Activated CD4-positive, CD25-positive, alpha-beta regulatory T cell treated with anti-CD3 and anti-CD28 coated beads, Interleukin-2, amount 50 U/mL, for 72 hours (primary cell): ENCODE measurements at places on chromosomes 11 and 22.
A peak's percentile ranks its signal among the peaks of the same experiment; 100 is the strongest.

- no peak for DNase-seq
Measured at GRCh38 chr22:44274918-44275630, 37.7 kb downstream of the SHISAL1 start.

DNA sequence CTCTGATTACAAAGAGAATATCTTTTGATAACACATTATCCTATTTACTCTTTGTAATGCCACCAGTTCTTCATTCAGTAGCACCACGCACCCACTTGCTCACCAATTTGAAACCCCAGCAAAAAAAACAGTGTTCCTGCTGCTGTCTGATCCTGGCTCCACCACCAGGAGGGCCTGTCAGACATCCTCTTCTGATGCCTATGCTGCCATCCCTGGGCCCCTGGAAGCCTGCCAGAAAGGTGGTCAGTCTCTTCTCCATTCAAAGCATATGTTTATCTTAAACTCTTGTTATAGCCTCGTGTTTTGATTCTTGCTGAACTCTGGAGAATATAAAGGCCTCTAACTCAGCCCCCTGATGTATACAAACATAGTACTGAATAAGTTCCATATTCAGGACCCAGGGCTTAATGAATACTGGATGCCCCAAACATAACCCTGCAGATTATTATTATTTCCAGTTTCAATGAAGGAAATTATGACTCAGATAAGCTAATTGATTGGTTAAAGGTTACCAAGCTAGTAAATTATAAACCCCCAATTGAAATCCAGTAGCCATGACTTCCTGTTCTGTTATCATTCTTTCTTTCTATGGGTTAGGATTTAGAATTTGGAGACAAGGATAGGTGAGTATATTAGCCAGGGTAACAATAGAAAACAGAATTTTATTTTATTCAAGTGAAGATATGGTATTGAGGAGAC lies 116.7 kb downstream of the NTM start:
- no peak for DNase-seq

GRCh38 chr11:86715611-86716010 lies 43.2 kb upstream of the ME3 start:
- DNase-seq: no peak

DNA sequence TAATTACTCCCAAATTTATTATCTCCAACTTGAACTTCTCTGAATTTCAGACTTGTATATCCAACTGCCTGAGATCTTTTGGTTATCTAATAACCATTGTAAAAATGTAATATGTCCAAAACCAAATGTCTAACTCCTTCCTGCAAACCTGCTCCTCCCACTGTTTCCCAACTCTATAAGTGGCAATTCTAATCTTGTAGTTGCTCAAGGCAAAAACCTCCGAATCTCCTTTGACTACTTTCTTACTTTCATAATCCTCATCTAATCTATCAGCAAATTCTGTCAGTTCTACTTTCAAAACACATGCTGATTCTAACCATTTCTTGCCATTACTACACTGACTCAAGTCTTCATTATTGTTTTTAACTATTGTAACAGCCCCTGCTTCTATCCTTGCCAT lies 55.7 kb downstream of the FAM168A start:
- DNase-seq: no peak

DNA sequence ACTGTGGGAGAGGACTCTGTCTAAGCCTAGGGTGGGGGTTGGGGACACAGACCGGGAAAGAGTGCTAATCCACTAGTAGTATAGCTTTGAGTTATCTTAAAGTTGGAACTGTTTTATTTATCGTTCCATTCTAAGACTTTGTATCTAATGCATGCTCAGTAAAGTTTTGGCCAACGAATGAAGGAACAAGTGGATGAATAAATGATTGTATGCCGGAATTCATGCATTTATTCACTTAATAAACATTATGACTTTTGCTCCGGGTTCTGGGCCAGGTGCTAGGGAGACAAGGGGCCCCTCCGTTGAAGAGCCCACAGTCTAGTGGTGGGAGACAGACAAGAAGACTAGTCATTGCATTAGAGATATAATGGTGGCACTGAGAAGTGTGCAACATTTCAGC lies 645 bp downstream of the RNF121 start:
- DNase-seq: no peak

DNA sequence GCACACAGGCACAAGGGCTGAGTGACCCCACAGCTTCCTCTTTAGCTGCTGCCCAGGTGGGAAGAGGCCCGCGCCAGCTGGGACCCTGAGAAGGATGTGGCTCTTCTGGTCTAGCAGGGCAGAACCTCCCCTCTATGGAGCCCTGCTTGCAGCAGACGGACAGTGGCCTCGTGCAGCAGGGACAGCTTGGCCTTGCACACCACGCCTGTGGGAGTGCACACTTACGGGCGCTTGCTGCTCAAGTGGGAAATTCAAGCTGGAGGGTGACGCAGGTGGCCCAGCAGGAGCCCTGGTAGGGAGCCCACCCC lies 971.4 kb downstream of the BRD1 start:
- peak; percentile 7 for DNase-seq

- peak; percentile 1 for DNase-seq
Measured at GRCh38 chr11:120185706-120186455, 25.0 kb upstream of the OAF start.

GRCh38 chr22:32564170-32565001 lies 89.8 kb downstream of the FBXO7 start:
- no peak for DNase-seq

DNA sequence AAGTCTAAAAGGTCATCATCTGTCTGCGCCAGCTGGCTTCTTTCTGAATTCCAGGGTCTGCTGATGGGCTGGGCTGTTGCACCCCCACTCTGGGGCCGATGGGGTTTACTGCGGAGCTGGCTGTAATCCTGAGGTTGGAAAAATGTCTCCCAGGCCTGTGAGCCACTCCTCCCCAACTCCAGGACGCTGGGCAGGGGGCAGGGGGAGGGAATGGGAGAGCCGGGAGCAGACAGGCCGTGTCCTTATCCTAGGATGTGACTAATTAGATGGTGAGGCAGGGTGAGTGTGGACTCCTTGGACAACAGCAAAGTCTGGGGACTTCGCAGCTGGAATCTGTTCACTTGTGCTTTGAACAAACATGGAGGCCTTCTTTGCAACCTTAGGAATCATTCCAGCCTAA lies 48.7 kb downstream of the LRRC32 start:
- no peak for DNase-seq
